A549 (cell line): ENCODE measurements at places on chromosomes 2 and 18. TPM values are rescaled to one million over a fixed set of nuclear protein-coding genes. Genes with fewer than 3 reads are reported as not detected.

SFTPB gene
- polyA plus RNA-seq = 0.08 TPM in 1 of 3 replicates, not detected in the others

GNAL gene
- polyA plus RNA-seq = 5.1 to 5.8 TPM (median 5.5 TPM) in 3 replicates

RBKS gene
- 7.6 to 9.5 TPM (median 8.5 TPM) in 3 replicates for polyA plus RNA-seq

TUBA3E gene
- polyA plus RNA-seq = not detected in 3 replicates

DNA sequence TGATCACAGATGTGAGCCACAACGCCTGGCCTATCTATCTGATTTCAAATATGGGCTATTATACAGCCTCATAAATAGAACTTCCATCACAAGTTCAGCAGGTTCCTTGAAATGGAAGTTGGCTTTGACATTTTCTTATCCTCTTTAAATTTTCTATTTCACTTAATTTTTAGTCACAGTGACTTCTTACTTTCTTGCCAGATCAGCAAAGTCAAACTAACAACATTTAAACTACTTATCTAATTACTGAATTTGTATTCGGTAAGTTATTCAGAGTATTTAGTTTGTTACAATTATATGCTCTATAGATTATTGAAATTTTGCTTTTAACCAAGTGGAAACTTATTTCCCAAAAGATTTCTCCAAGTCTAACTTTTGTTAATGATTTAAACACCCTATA lies 108.2 kb downstream of the BAZ2B start:
- no peak for DNase-seq

- no peak for DNase-seq
Observed at GRCh38 chr2:20526160-20526559, 79.3 kb downstream of the RHOB start.

DNA sequence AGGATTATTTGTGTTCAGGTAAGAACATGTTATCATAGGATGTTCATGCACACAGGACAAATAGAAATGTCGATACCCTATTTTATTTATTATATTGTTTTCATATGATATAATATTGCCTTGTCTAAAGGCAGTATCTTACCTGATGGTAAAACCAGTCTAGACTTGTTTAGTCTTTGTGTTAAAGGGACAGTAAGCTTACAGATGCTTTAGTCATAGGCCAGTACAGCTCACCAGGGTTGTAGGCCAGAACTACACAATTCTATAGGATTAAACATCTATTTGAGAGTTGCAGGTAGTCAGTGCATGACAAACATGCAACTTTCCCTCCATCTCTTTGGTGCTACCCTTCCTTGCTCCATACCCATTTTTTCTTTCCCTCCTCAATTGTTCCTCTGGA lies 158.5 kb downstream of the GALNT3 start:
- no peak for DNase-seq

DNA sequence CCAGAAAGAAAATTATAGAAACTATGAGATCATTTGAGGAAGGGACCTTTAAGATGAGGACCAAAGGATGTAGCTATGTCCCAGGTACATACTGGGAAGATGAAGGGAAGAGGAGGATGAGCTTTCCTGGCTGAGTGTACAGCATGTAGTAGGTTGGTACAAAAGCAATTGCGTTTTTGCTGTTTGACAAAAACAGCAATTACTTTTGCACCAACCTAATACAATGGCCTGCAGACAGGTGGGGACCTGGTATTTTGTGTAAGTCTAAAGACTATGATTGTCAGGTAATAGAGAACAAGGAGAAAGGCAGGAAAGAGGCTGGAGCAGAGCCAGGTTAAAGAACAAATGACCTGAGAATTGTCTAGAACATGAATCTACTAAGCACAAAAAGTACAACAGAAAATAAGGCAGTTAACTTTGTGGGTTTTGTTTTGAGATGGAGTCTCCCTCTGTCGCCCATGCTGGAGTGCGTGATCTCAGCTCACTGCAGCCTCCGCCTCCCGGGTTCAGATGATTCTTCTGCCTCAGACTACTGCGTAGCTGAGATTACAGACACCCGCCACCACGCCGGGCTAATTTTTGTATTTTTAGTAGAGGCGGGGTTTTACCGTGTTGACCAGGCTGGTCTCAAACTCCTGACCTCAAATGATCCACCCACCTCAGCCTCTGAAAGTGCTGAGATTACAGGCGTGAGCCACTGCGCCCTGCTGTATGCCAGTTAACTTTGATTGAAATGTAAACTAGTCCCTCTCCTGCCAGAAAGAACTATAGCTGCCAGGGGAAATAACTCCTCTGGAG lies 3.2 kb upstream of the TGOLN2 start:
- no peak for DNase-seq

DNA sequence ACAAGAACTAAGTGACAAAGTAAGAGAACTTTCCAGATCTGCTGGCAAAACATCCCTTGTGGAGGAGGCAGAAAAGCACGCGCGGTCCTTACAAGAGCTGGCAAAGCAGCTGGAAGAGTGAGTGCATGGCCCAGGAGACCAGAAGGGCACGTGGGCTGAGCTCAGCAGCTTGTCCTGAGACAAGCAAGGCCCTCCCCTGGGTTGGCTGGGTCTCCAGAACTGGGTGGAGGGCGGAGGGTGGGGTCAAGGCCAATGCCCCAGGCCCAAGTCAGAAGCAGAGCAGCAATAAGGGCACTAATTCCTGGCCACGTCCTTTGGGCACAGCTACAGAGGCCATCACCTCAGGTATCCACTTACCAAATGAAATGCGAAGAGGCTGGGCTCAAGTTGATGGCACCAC lies 110.6 kb upstream of the TTC39C start:
- DNase-seq = no peak

- DNase-seq = no peak
Observed at GRCh38 chr2:149653831-149654445, 66.4 kb upstream of the MMADHC start.

- no peak for DNase-seq
Observed at GRCh38 chr18:7349181-7349837, 118.4 kb downstream of the LRRC30 start.

- DNase-seq = peak; percentile 16
Observed at GRCh38 chr2:71130905-71131244, 441 bp downstream of the MPHOSPH10 start.

- no peak for DNase-seq
Observed at GRCh38 chr2:186771850-186772463, 77.0 kb downstream of the ZSWIM2 start.

- no peak for DNase-seq
Observed at GRCh38 chr18:48698707-48699106, 159.9 kb downstream of the CTIF start.

- no peak for DNase-seq
Observed at GRCh38 chr18:22981274-22982133, 48.4 kb downstream of the RBBP8 start.
